ENCODE measurements at places on chromosomes 11 and 22.

DNA sequence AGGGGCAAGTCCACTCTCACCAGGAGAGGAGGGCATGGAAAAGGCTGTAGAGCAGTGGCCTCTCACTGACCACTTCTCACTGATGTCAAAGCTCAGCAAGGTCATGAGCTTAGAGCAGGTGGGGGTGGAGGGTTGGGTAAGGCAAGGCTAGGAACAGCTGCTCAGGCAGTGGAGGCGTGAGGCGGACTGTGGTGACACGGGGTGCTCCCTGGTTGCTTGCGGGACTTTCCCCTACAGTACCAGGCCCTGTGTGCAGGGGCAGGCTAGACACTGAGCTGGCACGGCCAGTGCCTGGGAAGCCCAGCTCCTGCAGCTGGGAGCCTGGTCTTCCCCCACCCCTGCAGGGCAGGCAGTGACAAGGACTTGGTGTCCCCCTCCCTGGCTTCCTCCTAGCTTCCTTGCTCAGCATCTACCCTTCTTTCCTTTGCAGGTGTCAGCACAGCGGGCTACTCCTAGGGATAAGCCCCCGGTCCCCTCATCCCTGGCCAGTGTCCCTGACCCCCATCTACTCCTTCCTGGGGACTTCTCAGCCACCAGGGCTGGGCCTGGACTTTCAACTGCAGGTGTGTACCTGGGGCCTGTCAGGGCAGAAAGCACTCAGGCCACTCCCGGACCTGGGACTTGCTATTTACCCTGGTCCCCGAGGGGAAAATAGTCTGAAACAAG is 45.6 kb downstream of the PISD start:
- no peak for DNase-seq

DNA sequence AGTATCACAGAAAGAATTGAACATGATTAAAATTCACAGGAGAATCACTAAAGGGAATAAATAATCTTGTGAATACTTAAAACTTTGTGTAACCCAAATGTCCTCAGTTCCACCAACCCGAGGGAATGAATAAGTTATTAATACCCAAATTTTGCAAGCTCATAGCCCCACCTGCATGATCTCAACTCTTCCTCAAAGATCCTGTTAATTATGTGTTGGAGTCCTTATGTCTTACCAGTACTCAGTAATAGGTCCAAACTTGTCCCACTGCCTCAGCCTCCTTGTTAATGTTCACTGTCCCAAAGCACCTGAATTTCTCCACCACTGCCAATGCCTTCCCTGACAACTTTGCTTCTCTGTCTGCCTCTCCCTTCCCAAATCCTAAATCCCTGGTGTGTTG is 46.1 kb upstream of the ME3 start:
- DNase-seq = no peak

- DNase-seq = no peak
Measured at GRCh38 chr11:35545391-35546003, 20.1 kb upstream of the PAMR1 start.

DNA sequence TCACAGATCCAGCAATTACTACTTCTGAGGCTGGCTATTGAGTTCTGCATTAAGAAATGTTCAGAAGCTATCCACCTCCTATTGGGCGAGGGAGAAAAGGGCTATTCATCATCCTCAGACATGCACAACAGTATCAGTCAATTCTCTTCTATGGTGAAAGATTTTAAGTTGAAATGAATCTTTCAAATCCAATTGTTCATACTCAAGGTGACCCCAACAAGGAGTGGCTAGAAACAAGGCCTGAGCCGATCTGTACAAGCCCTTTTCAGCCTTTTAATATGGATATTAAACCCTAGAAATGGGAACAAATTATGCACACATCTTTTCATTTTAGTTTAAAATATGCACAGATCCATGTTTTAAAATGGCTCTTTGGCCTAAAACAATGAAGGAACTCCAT is 303.5 kb upstream of the PITPNB start:
- no peak for DNase-seq

- DNase-seq = no peak
Measured at GRCh38 chr11:57762235-57762861, 746 bp downstream of the CTNND1 start.

- DNase-seq = no peak
Measured at GRCh38 chr11:132248580-132248979, 878.2 kb downstream of the NTM start.
